Activated T-helper 1 cell treated with Interleukin-2 at 50 U/mL for 16 hours (primary cell): ENCODE measurements at places on chromosomes 11 and 22.
A peak's percentile ranks its signal among the peaks of the same experiment; 100 is the strongest.

- DNase-seq = no peak
Measured at GRCh38 chr11:22922672-22923071, 62.4 kb upstream of the CCDC179 start.

GRCh38 chr11:86800960-86801272, 574 bp downstream of the PRSS23 start:
- DNase-seq = no peak

DNA sequence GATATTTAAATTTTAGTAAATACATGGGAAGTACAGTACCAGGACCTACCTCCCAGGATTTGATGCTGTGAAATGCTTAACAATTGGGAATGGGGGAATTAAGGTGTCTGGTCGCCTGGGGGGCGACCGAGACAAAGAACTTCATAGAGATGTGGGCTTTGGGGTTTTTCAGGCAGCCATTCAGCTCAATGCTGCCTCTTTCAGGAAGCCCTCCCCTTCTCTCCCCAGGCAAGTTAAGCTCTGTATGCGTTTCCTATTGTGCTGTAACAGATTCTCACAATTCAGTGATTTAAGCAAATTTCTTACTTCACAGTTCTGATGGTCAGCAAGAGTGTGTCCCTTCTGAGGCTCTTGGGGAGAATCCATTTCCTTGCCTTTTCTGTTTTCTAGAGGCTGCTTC, 53.8 kb downstream of the KIAA1671 start:
- no peak for DNase-seq

DNA sequence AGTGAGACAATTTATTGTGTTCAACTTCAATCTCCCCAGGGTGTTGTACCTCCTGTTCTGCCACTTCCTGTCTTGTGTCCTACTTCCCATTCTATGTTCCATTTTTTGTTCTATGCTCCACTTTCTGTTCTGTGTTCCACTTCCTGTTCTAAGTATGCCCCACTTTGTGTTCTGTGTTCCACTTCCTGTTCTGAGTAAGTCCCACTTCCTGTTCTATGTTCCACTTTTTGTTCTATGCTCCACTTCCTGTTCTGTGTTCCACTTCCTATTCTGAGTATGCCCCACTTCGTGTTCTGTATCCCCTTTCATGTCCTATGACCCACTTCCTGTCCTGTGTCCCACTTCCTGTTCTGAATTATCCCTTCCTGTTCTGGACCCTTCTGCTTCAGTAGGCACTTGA, 732.7 kb downstream of the TBC1D22A start:
- DNase-seq = no peak

- peak; percentile 62 for DNase-seq
Measured at GRCh38 chr11:66568124-66568916, at the start of gene CTSF. Gene CTSF, minus strand, starts transcription at chr11:66568606. Its CDS starts 120 bp downstream, at chr11:66568486.

DNA sequence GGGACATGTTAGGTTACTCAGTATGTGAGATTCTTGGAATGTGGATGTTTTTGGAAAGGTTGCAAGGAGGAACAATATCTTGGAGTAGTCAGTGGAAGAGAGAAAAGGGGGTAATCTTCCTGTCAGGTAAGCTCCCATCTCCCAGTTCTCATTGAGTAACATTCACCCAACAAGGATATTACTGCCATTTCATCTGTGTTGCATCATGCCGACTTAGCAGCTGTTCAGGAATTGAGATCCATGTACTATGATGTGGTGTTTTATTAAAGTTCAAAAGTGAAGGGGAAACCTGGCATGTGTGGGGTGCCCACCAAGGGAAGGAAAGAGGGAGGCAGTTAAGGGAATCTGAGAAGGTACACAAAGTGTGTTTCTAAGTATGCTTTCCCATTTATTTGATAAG, 58.4 kb upstream of the RASSF10 start:
- no peak for DNase-seq

DNA sequence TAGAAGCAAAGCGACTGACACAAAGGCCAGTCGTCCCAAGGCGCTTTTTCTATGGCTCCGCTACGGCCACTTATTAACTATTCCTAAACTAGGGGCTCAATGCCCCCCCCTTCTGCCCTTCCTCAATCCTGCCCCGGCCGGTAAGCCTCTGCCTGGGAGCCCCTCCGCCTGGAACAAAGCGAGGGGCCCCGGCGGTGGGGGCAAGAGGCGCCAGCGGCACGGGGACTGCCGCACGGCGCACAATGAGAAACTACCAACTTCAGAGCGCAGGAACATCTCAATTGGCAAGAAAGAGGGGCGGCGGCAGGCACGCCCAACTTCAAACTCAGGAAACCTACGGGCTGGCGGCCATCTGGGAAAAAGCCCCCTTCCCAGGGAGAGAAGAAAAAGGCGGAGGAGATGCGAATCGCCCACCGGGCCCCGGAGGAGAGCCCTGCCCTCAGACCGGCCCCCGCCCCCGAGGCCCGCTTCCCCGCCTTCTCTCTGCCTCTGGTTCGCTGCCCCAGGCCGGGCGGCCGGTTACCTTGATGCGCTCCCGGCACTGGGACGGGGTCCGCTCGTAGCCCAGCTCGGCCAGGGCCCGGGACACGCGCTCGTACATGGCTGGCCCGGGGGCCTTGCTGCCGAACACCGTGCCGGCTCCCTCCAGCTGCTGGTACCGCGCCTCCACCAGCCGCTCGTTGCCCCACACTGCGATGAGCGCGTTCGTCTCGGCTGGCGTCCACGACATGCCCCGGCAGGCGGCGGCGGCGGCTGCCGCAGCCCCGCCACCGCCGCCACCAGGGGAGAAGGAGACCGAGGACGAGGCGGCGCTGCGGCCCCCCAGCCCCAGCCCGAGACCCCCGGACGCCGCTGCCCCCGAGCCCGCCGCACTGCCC, 619 bp downstream of the MSANTD2 start:
- peak; percentile 35 for DNase-seq

GRCh38 chr11:77814848-77815247, 5.7 kb downstream of the RSF1 start:
- DNase-seq = no peak

DNA sequence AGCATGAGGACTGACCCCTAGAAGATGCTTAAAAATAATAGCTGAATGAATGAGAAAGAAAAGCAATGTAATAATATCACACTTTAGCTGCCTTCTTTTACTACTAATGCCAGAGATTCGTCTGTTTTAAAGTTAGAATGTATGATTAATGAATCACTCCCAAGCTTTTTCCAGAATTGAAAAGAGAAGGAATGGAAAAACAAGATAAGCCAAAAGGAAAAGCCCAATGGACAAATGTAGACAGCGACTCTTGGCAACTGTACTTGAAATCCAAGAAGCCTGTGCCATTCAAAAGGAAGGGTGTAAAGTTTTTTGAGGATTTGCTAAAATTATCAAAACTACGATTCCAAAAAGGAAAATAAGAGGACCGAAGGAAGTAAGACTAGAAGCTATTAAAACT, 40.8 kb upstream of the PAMR1 start:
- DNase-seq = no peak

DNA sequence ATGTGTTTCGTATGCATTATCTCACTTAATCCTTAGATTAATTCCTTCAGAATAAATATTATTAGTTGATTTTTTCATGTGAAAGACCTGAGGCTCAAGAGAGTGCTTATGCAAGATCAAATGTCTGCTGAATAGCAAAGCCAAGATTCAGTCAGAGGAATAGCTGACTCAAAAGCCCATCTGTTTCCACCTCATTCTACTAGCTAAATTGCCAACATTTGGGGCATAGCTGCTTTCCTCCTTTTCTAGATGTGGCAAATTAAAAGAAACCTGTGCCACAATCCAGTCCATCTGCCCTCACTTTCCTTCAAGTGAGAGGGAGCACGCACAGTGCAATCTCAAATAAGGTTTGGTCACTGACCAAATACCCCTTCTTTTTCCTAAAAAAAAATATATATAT, 121.1 kb downstream of the PAX6 start:
- no peak for DNase-seq

- no peak for DNase-seq
Measured at GRCh38 chr11:117037279-117037974, 60.8 kb downstream of the SIK3 start.

GRCh38 chr22:43090130-43090789, 1.1 kb upstream of the TTLL1 start:
- DNase-seq = peak; percentile 10

DNA sequence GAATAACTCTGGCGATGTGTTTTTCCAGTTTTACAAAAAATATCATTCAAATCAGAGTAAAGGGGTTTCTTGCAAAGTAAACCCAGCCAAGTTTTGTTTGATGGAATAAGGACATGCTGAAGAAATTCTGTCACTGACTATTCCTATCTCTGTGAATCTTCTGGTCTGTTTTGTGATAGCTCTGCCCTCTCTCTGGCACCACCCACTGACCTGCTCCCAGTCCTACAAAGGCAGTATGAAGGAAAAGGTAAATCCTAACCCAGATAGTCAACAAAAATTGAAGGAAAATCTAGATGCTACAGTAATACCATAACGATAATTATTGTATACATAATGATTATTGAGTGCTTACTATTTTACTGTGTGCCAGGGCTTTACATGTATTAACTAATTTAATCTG, 76.3 kb upstream of the TP53AIP1 start:
- DNase-seq = no peak

GRCh38 chr11:79160791-79161403, 279.9 kb downstream of the TENM4 start:
- DNase-seq = no peak

DNA sequence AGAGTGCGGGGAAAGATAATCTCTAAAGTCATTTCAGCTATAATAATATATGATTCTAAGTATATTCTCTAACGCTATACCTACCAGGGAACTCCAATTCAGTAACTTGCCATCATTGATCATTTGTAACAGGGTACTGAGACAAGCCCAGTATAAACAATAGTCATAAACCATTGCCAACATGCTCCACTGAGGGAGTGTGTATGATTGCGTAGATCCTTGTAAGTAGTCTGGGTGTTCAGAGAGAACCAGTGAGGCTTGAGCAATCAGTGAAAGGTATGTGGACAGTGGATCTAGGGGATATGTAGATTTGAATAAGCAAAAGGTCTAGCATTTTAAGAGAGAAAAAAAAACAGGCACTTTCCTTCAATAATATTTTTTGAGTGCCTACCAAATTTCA, 1326.0 kb downstream of the LRRC4C start:
- DNase-seq = no peak

DNA sequence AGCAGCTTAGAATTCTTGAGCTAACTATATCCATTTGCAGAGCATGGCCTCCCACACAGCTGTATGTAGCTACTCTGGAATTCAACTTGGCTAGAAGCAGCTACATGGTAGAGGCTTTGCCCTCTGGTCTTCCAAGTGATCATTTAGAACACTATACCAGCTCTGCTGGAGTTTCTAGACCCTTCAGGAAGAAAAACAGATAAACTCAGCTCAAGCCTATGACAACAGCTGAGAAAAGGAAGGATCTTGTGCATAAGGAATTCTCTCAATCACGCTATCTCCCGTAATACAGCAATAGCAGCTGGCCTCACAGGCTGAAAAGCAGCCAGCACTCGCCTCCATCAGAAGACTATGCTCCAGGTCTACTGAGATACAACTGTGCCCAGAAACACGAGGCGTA, 50.6 kb upstream of the APOA1 start:
- DNase-seq = no peak

DNA sequence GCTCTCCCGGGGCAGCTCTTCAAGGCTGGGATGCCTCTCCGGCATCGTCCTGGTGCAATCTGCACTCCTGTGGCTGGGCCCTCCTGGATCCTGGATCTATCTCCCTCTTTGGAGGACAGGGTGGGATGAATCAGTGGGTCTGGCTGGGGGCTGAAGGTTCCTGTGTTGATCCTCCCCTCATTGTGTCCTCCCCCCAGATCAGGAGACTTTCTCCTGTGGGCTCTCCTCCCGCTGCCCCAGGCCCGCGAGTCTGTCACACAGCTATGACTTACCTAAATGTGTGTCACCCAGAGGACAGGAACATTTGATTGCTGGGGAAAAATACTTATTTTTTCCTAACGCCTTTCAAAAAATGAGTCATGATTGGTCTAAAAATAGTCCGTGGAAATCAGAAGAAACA, 106.8 kb upstream of the NECTIN1 start:
- DNase-seq = no peak

DNA sequence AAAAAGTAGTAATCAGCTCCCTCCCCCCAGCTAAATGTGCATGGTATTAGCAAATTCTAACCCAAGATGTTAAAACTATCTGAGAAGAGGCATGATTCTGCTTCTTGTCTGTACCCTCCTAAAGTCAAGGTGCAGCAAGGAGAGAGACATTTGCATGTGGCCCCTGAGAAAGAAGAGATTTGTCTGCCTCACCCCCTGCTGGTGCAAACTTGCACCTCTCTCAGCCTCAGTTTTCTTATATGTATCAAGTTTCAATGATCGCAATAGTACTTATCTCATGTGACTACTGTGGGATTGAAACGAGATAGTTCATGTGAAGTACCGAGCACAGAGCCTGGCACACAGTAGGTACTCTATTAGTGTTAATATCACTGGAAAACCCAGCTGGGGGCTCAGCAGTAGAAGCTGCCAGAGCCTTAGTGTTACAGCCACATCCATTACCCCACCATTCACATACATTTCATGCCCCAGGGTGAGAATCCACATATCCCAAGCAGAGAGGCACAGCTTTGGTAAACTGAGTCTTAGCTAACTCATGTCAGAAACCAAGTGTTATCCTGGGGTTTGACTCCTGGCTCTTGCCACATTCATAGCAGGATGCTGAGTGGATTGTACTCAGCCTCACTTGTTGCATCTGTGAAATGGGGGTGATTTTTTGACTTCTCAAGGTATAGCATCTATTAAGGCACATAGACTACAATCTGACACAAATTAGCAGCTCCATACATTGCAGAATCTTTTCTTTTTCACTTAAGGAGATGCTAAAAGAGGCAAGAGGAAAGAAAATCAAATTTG, 24.9 kb downstream of the CD44 start:
- no peak for DNase-seq

- DNase-seq = no peak
Measured at GRCh38 chr11:65065851-65066250, 7.5 kb upstream of the NAALADL1 start.

DNA sequence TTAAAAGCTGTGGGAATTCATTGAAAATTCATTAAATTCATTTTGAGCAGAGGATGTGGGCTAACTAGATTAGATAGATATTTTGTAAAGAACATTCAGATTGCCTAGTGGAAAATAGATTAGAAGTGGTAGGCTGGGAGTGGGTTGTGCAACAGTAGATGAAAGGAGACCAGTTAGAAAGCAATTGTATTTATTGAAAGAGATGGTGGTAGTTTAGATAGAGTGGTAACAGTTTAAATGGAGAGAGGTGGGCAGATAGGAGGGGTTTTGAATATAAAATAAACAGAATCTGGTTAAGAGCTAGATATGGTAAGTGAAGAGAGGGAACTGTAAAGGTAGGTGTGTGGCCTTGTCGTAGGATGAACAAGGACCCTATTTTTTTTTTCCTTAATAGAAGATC, 34.5 kb downstream of the METTL15 start:
- no peak for DNase-seq

- no peak for DNase-seq
Measured at GRCh38 chr11:102610200-102610599, 14.9 kb downstream of the MMP20 start.
